ENCODE measurements at places on chromosomes 2 and 18.

- DNase-seq, result no peak
These were observed at the start of gene SCYGR6 for GRCh38 chr2:227724394-227725039. TSS of gene SCYGR6 (minus strand) at chr2:227724757. CDS start at chr2:227724757, 0 bp downstream.

DNA sequence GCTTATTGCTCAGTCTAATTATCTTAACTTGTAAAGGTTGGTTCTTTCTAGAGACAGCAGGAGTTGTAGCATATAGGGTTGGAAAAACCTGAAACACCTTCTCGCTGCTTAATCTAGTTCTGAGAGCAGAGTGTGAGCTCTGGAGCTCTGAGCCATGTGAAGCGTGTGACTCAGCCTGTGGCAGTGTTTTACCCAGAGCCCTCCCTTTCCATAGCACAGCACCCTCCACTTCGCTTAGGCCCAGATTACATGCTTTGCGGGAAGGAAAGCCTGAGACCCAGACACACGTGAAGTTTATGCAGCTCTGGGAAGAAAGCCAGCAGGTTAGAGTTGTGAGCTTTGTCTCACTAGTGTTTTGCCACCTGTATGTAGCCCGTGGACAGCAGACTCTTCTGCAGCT, 74.5 kb downstream of the INPP4A start:
- no peak for DNase-seq

- DNase-seq, result no peak
These were observed 6.3 kb downstream of the CFLAR start for GRCh38 chr2:201122276-201122675.

DNA sequence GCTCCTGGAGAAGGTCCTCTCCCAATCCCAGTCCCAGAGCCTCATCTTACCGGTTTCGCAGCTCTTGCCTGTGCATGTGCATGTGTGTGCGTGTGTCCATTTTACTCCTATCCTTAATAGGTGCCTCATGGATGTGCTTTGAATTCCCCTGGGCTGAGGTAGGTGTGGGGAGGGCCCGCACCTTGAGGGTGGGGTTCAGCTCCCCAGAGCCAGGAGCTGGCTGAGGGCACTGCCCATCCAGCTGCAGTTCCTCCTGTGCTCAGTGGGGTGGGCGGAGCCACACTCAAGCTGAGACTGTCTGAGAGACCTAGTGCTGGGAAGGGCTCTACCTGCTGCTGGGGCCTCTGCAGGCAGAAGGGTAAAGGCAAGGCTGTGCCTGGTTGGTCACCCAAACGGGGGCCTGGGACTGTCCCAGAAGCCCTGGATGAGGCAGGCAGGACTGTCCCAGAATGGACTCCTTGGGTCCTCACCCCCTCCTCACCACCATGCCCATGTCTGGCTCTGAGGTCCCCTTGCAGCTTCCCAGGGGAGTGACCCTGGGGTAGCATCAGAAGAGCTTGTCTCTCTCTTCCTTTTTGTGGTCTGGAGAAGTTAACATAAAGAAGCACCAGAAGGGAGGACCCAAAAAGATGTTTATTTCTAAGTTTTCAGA, 8.9 kb downstream of the GDF7 start:
- DNase-seq, result no peak

DNA sequence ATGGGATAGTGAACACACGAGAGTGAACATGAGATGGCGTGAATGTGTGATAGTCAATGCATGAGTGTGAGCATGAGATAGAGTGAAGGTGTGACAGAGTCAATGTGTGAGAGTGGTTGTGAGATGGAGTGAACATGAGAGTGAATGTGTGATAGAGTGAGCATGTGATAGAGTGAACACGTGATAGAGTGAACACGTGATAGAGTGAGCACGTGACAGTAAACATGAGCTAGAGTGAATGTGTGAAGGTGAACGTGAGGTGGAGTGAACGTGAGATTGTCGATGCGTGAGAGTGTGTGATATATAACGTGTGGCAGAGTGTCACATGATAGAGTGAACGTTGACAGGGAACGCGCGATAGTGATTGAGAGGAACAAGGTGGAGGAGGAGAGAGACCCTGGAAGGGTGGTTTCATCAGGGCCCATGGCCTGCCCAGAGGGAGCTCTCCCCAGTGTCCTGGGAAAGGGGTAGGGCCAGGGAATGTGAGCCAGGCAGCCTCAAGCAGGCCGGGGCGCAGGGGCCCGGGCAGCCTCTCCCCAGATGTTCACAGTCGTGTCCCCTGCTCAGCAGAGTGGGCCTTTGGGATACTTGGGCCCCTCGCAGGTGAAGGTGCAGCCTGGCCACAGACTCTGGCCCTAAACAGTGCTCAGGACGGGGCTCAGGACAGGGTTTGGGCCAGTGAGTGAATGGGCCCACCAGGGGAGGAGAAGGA, 516.9 kb downstream of the EIPR1 start:
- no peak for DNase-seq
